ENCODE measurements at places on chromosomes 13 and 19.

GRCh38 chr13:33351319-33351718, 65.8 kb upstream of the STARD13 start:
- DNase-seq: peak; percentile 35

DNA sequence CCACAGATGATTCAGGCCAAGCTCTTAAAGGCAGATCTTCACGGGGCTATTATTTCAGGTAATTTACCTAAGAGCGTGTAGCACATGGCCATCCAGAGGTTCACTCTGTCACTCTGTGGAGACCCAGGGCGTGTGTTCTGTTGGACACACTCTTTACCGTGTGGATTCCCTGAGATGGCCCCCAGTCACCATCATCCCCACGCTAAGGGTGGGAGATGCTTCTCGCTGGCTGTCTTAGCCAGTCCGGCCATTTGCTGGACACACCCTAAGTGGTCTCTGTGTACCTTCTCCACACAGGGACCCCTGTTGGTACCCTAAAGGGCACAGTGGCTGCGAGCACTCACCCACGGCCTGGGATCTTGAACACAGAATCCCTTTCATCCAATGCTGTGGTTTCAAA, 6.0 kb downstream of the POP4 start:
- DNase-seq: no peak

DNA sequence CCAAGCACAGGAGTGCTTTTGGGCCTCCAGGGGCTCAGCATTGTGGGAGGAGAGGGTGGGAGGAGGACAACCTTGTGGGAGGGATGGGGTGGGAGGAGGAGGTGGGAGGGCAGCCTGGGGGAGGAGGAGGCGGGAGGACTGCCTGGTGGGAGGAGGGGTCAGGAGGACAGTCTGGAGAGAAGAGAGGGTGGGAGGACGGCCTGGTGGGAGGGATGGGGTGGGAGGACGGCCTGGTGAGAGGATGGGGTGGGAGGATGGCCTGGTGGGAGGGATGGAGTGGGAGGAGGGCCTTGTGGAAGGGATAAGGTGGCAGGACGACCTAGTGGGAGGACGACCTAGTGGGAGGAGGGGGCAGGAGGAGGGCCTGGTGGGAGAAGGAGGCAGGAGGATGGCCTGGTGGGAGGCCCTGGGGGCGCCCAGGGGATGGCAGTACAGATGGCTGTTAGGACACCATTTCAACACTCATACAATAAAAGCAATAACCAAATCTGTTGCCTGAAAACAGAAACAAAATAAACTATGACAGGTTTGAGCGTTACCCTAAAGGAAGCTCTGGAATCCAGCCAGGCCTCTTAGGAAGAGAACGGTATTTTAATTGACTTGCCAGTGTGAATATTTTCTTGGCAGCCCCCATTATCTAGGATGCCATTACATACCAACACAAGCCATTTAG, 63.7 kb downstream of the CRYL1 start:
- DNase-seq: no peak

DNA sequence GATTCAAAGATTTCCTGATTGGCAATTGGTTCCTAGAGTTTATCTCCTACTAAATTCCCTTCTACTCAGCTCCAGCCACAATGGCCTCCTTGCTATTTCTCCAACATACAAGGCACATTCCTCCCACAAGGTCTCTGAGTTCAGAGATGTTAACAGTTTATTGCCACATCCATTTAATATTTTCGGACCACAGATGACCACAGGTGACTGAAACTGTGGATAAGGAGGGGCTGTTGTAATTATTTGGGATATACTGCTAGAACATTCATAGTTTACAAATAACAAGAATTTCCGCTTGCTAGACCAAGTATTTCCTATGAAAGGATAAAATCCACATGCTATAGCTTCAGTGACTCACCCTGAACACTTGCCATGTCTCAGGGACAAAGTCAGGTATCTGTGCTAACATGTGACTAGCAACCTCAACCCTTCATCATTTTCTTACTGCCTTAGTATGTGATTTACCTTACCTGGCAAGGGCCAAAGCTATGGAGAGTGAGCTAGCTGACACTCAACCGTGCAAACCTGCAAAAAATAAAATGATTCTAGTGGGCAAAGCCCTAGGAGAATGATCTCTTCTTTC, 117.7 kb downstream of the TBC1D4 start:
- DNase-seq: no peak

- no peak for DNase-seq
Measured at GRCh38 chr13:40120288-40120687, 464.8 kb downstream of the COG6 start.

DNA sequence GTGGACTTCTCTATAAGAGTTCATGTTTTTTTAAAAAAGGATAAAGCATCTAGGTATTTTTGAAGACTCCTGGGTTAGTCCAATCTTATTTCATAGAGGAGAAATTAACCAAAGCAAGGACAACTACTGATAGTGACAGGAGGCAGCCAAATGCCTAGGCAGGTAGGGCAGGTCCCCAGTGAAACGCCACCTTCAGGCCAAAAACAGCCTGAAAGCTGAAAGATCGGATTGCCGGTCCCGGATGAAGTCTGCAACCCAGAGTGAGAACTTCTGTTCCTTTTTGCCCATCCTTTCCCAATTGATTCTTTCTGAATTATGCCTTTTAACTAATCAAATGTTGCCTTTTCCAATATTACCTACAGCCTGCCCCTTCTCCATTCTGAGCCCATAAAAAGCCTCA, 6.1 kb upstream of the GGACT start:
- DNase-seq: no peak

DNA sequence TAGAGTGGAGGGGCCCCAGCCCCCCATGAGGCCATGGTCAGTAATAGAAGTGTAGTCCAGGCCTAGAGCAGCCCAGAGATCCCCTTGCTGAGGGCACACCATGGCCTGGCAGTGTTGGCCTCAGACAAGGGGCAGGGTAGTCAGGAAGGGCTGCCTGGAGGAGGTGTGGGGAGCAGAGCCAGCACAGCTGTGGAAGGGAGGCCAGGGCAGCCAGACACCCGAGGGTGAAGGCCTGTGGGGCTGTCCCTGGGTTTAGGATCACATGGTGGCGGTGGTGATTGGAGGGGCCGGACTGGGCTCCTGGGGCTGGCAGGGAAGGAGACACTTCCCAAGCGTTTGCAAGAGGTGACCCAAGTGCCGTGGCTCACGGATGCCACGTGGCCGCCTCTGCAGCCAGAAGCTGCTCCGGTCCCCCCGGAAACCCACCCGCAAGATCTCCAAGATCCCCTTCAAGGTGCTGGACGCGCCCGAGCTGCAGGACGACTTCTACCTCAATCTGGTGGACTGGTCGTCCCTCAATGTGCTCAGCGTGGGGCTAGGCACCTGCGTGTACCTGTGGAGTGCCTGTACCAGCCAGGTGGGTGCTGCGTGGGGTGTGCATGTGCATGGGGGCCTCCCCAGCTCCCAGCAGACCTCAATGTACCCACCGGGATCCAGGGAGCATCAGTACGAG, 11.6 kb upstream of the TEKTIP1 start:
- no peak for DNase-seq
